ENCODE measurements at places on chromosomes 12 and 14. TPM values are rescaled to one million over a fixed set of nuclear protein-coding genes. Genes with fewer than 3 reads are reported as not detected.

Gene INSM2
- not detected for total RNA-seq

Gene EIF2B1
- 59.9 TPM for total RNA-seq

Gene CIROP
- total RNA-seq: not detected

Gene GLS2
- total RNA-seq: not detected

Gene PGF
- 10.8 TPM for total RNA-seq

Gene PKP2
- total RNA-seq: 12.9 TPM

Gene NOXRED1
- not detected for total RNA-seq

Gene KRT75
- not detected for total RNA-seq

Gene PLEKHH1
- total RNA-seq: under 0.01 TPM
